ENCODE measurements at places on chromosomes 7 and 10.
A peak's percentile ranks its signal among the peaks of the same experiment; 100 is the strongest.

- no peak for DNase-seq
Observed at GRCh38 chr7:155299535-155300202, 2.0 kb downstream of the INSIG1 start.

GRCh38 chr7:38311329-38311937 lies 38.0 kb upstream of the TARP start:
- DNase-seq, result no peak

DNA sequence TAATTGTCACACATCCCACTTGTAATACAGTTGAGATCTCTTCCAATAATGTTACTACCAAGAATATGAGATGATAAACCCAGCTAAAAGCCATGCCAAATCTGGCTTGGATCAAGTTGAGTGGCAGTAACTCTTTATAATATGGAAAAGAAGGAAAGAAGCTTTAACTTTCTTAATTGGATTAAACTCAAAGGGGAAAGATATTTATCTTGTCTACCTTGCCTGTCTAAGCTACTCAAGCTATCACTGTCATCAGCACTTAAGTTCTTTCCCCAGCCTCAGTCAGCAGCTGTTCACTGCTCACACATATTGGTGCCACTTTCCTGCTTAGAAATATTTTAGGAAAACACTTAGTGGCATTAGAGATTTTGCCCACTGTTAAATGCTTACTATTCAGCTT lies 350.7 kb downstream of the IPMK start:
- DNase-seq, result no peak

- no peak for DNase-seq
Observed at GRCh38 chr10:3776796-3777571, 8.0 kb downstream of the KLF6 start.

- DNase-seq, result peak; percentile 7
Observed at GRCh38 chr7:102258749-102259107, 27.9 kb upstream of the SH2B2 start.

- DNase-seq, result no peak
Observed at GRCh38 chr7:12890586-12890985, 203.2 kb downstream of the ARL4A start.

DNA sequence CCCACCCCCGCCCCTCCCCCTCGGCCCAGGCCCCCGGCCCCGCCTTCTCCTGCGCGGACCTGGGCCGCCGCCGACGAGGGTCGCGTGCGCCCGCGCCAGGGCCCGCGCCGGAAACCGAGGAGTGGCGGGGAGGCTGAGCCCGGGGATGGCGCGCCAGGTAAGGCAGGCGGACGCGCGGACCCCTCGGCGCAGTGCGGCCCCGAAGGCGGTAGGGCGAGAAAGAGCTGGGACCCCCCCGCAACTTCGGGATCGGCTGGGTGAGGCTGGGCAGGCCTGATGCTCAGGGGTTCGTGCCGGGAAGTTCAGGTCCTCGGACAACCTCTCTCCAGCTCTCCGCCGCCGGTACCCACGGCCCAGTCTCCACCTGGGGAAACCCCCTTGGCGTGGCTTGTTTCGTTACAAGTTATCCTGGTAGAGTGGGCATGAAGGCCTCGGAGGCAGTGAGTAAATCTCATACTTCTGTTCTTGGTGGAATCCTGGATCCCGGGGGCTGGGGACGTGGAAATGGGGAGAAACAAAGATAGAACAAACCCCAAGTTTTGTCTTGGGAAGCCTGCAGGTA lies 58.4 kb downstream of the ZNF467 start:
- DNase-seq, result no peak

DNA sequence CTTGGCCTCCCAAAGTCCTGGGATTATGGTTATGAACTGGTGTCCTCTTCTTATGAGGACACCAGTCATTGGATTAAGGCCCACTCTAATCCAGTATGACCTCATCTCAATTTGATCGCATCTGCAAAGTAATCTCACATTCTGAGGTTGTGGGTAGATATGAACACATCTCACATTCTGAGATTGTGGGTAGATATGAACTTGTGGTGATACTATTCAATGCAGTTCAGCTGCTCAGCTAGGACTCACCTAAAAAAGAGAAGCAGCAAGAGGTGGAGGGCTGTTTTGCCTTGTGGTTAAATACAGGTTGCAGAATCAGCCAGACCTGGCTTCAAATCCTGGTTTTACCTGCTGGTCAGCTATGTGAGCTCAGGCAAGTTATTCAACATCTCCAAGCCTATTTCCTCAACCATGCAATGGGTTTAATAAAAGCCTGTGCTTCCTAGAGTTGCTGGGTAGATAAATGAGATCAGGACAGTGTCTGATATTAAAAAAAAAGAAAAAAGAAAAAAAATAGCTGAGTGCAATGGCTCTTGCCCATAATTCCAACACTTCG lies 8.5 kb upstream of the BAG3 start:
- no peak for DNase-seq

GRCh38 chr7:112701456-112701855 lies 88.7 kb downstream of the TMEM168 start:
- no peak for DNase-seq

All from cardiac muscle cell (in vitro differentiated cells and primary cell).